Right ventricle myocardium inferior (tissue), 1 donor: ENCODE measurements at places on chromosomes 16 and 17.
A peak's percentile ranks its signal among the peaks of the same experiment; 100 is the strongest.

DNA sequence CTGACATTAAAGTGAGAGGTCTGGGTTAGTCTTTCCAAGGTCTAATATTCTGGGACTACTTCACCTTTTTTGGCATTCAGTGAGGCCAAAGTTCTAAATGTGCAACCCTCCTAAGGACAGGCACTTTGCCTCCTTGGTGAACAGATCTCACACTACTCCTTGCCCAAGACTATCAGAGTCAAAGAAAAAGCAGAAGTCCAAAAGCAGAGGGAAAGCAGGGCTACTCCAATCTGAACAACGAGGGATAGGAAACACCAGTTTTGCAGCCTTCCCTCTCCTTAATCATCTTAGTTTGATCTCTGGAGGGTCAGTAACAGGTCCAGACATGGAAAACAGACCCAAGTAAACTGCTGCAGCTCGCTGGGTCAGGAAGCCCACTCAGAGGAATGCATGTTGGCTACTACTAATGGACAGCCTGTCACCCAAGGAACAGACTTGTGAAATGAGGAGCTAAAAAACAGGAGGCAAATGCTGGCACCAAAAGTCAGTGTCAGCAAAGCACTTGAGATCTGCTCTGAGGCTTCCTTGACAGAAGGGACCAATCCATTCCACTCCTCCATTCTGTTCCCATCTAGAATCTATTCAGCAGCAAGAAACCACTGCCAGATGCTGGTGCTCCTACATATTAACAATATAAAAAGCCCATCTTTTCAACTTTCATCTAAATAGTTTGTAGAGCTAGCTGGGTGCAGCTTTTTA, 29.9 kb downstream of the DCUN1D3 start:
- no peak for DNase-seq

- no peak for DNase-seq
These were observed 32.1 kb upstream of the SREBF1 start for GRCh38 chr17:17868641-17869522.

GRCh38 chr16:29916979-29917378, 9.0 kb downstream of the KCTD13 start:
- no peak for DNase-seq

- DNase-seq = no peak
These were observed 29.2 kb upstream of the LITAF start for GRCh38 chr16:11615748-11616447.

DNA sequence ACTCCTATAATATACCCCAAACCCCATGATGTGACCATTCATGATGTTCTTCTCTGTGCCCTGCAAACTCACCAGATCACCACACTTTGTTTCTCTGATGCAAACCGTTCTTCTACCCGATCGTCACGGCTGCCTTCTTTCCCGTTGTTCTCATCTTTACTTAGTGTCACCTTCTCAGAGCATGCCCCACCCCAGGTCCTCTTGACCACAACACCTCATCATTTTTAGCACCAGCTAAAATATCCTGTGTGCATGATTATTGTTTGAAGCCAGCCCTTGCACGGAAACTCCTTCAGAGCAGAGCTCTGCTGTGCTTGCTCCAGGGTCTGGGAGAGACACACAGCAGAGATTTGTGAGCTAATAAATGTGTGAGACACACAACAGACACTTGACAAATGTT, 38.9 kb upstream of the CREBBP start:
- DNase-seq = no peak

DNA sequence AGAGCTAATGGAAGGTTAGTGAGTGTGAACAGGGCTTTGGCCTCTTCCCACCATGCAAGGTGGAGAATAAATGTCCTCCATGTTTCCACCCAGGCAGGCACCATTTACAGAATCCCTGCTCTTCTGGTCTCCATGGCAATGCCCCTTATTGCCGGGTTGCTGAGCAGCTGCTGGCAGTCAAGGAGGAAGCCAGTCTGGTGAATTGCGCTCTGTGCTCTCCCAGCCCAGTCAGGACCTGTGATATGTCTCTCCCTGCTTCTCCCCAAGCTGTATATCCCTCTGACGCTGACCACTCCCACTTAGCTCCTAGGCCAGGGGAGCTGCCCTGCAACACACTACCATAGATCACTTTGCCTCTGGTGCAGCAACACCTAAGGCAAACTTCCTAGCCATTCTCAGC, 402.1 kb upstream of the ERCC4 start:
- no peak for DNase-seq

- DNase-seq = peak; percentile 59
These were observed 12.2 kb downstream of the EVPL start for GRCh38 chr17:76014925-76015261.

GRCh38 chr17:76026714-76027158, 370 bp downstream of the EVPL start:
- DNase-seq = no peak

GRCh38 chr17:60167065-60167741, 17.4 kb downstream of the CA4 start:
- DNase-seq = no peak

- no peak for DNase-seq
These were observed 147.0 kb downstream of the SLC39A11 start for GRCh38 chr17:72945473-72945872.

DNA sequence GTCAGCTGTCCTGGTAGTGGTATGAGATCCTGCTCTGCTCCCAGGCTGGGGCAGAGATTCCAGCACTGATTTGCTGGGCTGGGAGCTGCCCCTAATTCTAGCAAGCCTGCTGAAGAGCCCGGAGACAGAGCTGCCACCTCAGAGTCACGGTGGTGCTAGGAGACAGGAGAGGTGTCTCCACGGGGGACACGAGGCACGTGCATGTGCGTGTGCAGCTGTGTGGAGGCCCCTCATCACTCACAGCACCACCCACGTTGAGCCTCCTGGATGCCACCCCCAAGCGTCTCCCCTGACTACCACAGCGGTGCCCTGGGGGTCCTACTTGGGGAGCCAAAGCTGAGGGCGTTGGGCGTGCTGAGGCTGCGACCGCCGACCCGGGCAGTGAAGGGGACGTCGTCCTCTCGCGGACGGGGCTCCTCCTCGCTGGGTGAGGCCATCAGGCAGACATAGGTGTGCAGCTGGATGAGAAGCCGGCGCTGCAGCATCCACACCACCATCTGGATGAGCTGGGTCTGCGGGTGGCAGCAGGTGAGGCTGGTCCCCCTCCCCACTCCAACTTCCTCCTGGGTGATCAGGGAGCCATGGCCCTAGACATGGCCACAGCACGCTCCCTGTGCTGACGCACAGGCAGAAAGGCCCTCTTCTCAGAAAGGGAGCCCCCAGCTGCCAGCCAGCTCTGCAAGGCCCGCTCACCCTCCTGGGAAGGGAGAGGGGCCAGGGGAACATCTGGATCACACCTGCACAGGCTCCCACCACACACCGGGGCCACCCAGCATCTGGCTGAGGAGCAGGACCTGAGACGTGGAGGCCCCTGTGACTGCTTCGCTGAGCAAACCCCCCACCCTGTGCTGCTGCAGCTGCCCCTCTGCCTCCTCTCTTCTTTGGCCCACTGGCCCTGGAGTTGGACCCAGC, 11.6 kb downstream of the MPG start:
- no peak for DNase-seq

- DNase-seq = no peak
These were observed 143.9 kb upstream of the SHISA6 start for GRCh38 chr17:11097121-11097520.

- no peak for DNase-seq
These were observed 16.0 kb downstream of the NUPR1 start for GRCh38 chr16:28522792-28523191.

GRCh38 chr17:27578718-27579085, 52.3 kb upstream of the LGALS9 start:
- no peak for DNase-seq

DNA sequence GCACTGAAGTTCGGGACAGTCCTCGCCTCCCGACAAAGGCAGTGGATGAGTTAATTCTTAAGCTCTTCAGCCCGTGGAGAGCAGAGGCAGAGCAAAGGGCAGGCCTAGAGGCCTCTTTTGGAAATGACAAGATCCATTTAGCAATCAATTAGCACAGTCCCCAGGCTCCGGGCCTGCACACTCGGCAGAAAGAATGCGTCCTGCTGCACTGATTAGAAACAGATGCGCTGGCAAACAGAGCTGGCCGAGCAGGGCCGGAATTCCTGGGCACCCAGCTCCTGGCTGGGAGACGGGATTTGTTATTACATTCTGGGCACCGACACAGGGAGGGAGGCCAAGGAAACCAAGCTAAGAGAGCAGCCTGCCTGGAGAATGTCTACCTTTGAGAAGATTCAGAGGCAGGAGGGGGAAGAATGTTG, 162.9 kb downstream of the COPRS start:
- DNase-seq = peak; percentile 92

DNA sequence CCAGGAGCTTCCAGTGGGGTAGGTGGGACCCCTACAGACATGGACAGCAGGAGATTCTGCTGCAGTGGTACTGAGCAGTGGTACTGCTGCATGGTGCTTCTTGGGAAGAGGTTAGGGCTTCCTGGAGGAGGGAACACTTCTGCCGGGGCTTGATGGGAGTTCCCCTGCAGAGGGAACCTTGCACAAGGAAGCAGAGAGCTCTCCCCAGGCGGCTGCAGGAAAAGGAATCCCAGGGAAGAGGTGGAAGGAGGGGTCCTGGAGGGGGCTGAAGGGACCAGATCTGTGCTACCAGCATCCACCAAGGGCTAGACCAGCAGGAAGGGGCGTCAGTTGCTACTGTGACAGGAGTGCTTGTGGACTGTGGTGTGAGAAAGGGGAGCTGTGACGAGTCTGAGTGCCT, 10.6 kb downstream of the RIPOR1 start:
- DNase-seq = no peak
